ENCODE measurements at places on chromosomes 3 and 15.

DNA sequence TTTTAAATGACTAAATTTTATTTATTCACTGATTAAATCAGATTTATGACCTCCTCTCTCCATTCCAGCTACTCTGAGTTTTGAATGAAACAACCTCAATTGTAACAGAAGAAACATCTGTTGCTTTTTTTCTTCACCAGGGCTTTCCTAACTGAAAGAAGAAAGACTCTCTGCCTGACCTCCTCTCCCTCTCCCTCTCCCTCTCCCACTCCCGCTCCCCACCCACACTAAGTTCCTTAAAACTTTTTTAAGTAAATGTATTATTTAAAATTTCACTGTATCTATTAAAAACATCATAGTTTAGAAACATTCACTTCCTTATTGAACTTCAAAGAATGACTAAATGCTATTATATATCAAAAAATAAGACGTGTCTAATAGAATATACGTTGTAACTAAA, 122.0 kb downstream of the TFDP2 start:
- DNase-seq: no peak

GRCh38 chr3:161905520-161906132, 409.0 kb downstream of the OTOL1 start:
- DNase-seq: no peak

DNA sequence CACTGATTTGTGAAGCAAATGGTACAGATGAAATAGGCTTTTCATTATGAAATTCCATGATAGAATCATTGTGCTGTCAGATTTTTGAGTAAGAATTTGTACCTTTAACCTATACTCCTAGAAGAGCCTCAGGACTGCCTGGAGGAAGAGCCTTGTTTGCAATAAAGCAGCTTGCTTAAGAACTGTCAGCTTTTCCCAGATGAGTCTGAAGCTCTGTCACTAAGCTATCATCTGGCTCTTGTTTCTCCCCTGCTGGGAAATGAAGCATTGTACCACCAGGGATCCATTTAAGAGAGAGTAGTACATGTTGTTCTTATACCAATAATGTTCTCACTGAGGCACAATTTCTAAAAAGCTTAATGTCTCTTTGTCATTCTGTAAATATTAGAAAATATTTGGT, 85.1 kb upstream of the FLNB start:
- no peak for DNase-seq

GRCh38 chr3:166810741-166811445, 569.2 kb downstream of the ZBBX start:
- no peak for DNase-seq

GRCh38 chr15:78988361-78988911, 43.6 kb upstream of the CTSH start:
- no peak for DNase-seq

DNA sequence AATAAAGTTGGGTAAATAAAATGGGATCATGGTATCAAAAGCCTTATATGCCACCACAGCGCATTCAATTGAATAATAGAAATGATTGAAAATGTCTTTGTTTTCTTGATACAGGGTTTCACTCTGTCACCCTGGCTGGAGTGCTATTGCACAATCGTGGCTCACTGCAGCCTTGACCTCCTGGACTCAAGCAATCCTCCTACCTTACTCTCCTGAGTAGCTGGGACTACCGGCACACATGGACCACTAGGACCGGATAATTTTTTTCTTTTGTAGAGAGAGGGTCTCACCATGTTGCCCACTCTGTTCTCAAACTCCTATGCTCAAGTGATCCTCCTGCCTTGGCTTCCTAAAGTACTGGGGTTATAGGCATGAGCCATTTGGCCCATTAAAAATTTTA, 33.8 kb upstream of the BBX start:
- no peak for DNase-seq

DNA sequence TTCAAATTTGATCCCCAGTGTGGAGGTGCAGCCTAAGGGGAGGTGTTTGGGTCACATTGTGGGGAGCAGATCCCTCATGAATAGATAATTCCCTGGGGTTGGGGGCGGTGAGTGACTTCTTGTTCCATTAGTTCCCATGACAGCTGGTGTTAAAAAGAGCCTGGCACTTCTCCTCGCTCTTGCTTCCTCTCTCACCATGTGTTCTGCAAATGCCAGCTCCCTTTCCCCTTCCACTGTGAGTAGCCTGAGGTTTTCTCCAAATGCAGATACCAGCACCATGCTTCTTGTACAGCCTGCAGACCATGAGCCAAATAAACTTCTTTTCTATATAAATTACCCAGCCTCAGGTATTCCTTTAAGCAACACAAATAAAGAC, 23.1 kb downstream of the RIOX2 start:
- DNase-seq: no peak

GRCh38 chr3:50267280-50267913, 1.6 kb upstream of the SEMA3B start:
- no peak for DNase-seq

DNA sequence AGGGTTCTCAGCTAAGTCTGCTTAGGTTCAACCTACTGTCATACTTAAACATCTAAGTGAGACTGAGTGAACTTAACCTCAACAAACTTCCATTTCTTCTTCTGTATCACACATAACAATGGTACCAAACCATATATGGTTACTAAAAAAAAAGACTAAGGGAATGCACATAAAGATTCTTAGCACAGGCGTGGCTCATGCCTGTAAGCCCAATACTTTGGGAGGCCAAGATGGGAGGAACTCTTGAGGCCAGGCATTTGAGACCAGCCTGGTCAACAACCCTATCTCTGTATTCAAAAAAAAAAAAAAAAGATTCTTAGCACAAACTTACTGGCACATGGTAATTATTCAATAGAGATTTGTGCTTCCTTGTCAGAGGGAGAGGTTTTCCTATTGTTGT, 57.9 kb downstream of the ACAP2 start:
- DNase-seq: no peak

- no peak for DNase-seq
Observed at GRCh38 chr3:29285471-29286071, 4.7 kb downstream of the RBMS3 start.

DNA sequence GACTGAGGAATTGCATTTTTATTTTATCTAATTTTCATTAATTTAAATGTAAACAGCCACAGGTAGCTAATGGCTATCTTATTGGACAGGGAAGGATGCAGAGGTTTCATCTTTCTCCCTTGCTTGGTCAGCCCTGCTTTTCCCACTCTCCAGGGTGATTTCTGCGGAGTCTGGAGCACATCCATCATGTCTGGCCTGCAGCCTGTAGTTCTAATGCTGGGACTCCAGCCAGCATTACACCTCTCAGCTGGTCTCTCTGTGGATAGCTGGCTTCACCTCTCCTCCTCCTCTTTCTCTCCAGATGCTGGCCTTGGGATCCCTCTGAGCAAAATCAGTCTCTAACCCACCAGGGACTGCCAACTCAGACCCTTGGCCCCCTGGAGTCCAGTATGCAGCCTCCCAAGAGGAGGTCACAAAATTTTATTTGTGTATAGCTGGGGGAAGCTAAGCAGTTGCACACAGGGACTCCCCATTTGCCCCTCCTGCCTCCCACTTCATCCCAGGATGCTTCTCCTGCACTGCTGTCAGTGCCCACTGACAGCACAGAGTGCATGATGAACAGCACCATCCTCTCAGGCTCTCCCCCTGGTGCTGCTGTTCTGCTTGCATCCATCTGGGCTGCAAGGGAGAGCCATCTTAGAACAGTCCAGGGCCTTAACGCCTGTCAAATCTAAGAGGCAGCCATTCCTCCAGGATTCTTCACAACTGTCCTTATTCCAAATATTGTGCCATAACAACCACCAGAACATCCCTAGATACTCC, 1.7 kb downstream of the BFSP2 start:
- DNase-seq: no peak

DNA sequence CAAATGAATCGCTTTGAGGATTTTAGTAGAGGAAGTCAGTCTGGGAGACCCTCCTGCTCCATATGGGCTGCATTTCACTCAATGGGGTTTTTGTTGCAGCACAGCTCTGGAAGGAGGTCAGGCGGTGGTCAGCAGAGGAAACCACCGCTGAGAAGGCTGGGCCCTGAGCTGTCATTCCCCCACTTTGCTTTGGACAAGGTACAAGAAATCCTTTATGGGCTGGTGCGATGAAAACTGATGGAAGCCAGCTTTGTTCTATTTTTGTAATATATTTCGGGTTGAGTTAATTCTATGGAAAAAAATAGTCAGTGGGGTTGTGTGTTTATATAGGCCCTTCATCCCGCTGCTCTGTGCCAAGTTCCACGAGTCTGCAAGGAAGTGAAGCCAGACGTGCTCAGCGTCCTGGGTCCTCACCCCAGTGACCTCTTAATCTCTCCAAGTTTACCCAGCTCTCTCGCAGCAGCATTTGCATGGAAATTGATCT, 157.1 kb upstream of the TMC3 start:
- no peak for DNase-seq

GRCh38 chr3:189758186-189758585, 127.0 kb downstream of the TP63 start:
- DNase-seq: no peak
